Foreskin melanocyte (primary cell): ENCODE measurements at places on chromosomes 5 and 9.
A peak's percentile ranks its signal among the peaks of the same experiment; 100 is the strongest.

DNA sequence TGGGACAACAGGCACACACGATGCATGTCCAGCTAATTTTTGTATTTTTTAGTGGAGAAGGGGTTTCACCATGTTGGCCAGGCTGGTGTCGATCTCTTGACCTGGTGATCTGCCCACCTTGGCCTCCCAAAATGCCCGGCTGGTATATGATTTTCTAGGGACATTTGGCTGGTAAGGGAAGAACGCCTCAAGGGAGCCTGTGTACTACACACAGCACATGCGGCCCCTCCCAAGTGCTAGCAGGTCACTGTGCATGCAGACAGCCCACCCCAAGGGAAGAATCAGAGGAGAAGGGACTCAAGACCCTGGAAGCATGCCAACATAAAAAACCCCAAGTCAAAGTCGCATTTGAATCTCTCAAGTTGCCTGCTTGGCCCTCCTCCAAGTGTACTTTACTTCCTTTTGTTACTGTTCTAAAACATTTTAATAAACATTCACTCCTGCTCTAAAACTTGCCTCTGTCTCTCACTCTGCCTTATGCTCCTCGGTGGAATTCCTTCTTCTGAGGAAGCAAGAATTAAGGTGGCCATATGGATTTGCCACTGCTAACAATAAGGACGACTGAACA, 24.3 kb upstream of the OTULINL start:
- DNase-seq: no peak

- DNase-seq: no peak
These were observed 37.8 kb upstream of the FUBP3 start for GRCh38 chr9:130541533-130541932.

GRCh38 chr9:88173378-88173999, 35.2 kb upstream of the SPATA31C2 start:
- DNase-seq: peak; percentile 63

GRCh38 chr9:136930014-136930413, 14.5 kb downstream of the FBXW5 start:
- DNase-seq: no peak

DNA sequence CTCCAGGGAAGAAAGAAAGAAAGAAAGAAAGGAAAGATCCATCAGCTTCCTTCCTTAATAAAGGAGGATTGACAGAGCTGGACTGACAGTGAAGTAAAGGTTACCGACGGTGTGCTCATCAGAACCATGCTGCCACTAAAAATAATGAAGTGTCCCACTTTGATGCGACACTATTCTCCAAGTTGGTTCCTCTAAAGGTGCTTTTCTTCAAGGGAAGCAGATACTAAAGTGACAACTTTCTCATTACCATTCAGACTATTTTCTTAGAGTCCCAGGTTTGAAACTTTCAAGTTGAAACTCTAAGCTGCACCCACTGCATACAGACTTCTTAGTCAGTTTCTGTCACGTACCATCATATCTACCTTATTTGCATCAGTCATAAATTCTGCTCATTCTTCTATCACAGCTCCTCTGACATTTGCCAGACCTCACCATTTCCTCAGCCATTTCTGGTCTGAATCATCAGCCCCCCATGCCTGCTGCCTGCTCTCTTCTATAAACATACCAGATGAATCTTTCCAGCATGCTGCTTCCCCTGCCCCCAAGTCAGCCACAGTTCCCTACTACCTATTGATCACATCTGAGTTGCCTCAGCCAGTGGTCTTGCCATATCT, 177.6 kb downstream of the DEPDC1B start:
- no peak for DNase-seq

- no peak for DNase-seq
These were observed 98.3 kb upstream of the PRRC1 start for GRCh38 chr5:127418974-127419682.

DNA sequence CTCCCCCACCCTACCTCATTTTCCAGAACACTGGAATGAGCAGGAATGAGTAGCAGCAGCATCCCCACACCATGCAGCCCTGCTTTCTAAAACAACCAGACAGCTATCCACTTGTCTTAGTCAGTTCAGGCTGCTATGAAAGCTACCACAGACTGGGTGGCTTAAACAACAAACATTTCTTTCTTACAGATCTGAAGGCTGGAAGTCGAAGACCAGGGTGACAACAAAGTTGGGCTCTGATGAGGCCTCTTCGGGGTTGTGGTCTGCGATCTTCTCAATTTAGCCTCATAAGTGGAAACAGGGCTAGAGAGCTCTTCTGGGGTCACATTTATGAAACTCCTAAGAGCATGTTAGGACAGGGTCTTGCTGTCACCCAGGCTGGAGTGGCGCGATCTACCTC, 38.9 kb downstream of the LPAR1 start:
- DNase-seq: no peak

DNA sequence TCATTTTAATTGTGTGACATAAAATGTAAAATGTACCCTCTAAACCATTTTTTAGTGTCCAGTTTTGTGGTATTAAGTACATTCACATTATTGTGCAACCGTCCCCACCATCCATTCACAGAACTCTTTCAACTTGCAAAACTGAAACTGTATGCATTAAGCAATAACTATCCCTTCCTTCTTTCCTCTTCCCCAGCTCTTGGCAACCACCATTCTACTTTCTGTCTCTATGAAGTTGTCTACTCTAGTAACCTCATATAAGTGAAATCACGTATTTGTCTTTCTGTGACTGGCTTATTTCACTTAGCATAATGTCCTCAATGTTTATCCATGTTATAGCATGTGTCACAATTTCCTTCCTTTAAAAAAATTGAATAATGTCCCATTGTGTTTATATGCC, 142.4 kb downstream of the C9orf152 start:
- no peak for DNase-seq

GRCh38 chr5:61559722-61560121, 227.7 kb downstream of the ZSWIM6 start:
- DNase-seq: no peak

GRCh38 chr5:151047814-151048425, 27.5 kb downstream of the GPX3 start:
- no peak for DNase-seq

GRCh38 chr9:72038890-72039410, 21.5 kb downstream of the C9orf57 start:
- DNase-seq: peak; percentile 73

DNA sequence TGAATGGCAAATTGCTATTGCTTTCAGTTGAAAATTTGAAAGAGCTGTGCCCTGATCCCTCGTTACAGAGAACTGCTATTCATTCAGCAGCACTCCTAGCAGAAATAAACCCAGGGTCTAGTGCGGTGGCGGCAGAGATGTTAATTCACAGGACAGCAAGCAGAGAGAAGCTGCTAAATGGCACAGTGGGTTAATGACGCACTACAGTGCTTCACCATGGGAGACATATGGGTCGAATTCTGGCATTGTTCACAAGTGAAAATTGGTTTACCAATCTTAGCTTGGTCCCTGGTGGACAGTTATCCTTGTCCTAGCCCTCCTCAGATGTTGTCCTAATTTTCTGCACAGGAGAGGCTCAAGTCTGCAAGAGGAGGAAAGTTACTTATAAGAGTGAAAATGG, 807.4 kb downstream of the TLE1 start:
- DNase-seq: no peak

- DNase-seq: no peak
These were observed 16.4 kb downstream of the FCN2 start for GRCh38 chr9:134896834-134897583.

- peak; percentile 16 for DNase-seq
These were observed 421.7 kb upstream of the TYRP1 start for GRCh38 chr9:12271421-12271891.

DNA sequence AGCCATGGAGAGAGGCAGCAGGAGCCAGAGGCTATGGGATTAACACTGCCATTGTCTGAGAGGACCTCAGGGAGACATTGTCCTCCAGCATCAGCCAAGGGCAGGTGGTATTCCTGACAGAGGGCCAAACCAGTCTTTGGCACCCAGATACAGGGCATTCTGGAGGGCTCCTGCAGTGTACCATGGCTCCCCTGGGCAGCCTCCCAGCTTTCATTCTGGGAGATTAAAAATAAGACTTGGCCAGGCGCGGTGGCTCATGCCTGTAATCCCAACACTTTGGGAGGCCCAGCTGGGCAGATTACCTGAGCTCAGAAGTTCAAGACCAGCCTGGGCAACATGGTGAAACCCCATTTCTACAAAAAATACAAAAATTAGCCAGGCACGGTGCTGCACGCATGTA, 4.2 kb downstream of the MTAP start:
- DNase-seq: no peak

GRCh38 chr9:121778252-121779225, 127.1 kb downstream of the DAB2IP start:
- DNase-seq: peak; percentile 89

GRCh38 chr9:127506117-127506813, 55.0 kb downstream of the LRSAM1 start:
- DNase-seq: no peak

DNA sequence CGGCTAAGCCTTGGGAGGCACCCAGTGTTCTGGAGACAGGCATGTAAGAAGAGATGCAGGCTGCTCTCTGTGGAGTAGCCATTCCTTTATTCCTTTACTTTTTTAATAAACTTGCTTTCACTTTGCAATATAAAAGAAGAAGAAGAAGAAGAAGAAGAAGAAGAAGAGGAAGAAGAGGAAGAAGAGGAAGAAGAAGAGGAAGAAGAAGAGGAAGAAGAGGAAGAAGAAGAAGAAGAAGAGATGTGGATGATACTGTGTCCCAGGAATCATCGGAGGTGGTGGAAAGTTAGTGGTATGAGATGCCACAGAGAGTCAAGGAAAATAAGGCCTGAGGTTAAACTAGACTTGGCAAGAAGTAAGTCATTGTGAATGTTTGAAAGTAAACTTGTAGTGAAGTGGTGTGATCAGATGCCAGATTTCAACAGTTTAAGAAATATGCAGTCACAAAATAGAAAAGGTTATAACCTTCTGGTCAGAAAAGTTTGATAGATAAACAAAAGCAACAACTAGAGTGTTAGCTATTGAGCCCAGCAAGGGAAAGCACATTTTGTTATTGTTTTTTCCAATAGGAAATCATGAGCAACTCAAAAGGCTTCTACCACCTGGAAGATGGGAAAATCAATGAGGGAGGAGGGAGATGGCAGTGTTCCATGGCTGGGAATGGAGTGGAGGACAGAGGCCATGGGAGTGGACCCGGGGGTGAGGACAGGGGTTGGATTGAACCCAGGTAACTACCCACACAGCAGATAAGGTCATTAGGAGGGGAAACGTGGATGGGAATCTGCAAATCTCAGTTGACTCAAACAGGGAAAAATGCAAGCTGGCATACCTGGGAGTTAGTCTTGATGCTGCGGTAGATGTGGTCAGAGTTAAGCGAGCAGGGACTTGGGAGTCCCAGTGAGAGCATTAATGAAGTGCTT, 16.8 kb downstream of the AOPEP start:
- DNase-seq: no peak

GRCh38 chr5:39264528-39264927, 45.2 kb upstream of the FYB1 start:
- no peak for DNase-seq

DNA sequence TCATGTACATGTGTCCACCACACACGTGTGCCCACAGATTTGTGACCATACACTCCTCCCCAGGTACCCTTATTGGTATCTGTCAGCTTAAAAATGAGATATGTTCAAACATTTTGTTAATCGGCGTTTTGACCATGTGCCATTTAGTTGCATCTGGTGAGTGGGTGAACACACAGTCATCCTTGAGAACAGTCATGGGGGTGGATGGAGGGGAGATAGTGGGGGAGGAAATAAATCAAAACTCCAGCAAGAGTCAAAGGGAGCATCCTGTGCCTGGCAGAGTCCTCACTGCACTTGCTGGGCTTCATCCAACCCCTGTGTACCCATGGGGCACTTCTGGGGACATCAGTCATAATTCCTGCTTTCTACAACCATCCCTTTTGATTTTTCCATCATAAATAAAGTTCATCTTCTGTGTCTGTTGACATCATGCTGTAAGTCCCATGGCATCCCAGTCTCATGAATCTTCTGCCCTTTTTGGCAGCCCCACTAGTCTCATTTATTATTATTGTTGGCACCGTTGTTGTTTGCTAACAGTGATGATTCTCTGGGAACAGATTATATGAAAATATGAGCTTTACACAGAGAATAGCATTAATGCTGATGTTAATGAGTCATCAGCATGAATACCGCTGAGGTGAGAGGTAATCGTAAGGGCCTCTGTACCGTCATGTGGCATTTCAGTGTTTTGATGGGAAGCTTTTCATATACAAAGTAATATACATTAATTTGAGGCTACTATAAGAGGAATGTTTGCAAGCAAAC, 24.4 kb upstream of the CLK4 start:
- no peak for DNase-seq

DNA sequence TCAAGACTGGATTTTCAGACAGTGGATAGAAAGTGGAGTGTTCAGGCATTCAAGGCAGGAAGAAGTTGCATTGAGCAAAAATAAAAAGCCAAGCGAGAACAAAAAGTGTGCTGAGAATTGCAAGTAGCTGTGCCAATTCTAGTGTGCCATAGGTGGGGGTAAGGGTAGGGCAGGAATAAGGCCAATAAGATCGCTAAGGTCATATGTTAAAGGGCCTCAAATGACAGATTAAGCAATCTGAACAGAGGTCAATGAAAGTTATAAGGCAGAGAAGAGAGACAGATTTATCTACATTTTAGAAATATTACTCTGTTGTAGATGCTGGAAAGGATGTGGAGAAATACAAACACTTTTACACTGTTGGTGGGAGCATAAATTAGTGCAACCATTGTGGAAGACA, 36.4 kb downstream of the NADK2 start:
- DNase-seq: no peak

- DNase-seq: no peak
These were observed 111.8 kb upstream of the APC start for GRCh38 chr5:112625689-112626438.

- no peak for DNase-seq
These were observed 149.6 kb upstream of the IRX2 start for GRCh38 chr5:2901096-2901495.

GRCh38 chr5:101418713-101419118, 515.6 kb upstream of the ST8SIA4 start:
- DNase-seq: no peak

- peak; percentile 17 for DNase-seq
These were observed 10.2 kb downstream of the CMYA5 start for GRCh38 chr5:79699763-79700400.

DNA sequence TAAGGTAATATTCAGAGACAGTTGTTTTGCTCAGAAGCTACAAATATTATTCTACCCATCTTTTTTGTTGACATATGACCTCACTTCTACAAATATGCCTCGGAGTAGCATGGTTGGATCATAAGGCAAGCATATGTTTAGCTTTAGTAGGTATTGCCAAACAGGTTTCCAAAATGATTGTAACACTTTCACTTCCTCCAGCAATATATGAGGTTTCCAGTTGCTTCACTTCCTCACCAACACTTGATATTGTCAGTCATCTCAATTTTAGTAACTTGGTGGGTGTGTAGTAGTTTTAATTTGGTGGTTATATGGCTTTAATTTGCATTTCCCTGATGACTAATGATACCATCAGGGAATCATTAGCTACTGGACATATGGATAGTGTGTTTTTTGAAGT, 46.7 kb downstream of the TNFSF8 start:
- DNase-seq: no peak
